ENCODE measurements at places on chromosomes 5 and 9.

DNA sequence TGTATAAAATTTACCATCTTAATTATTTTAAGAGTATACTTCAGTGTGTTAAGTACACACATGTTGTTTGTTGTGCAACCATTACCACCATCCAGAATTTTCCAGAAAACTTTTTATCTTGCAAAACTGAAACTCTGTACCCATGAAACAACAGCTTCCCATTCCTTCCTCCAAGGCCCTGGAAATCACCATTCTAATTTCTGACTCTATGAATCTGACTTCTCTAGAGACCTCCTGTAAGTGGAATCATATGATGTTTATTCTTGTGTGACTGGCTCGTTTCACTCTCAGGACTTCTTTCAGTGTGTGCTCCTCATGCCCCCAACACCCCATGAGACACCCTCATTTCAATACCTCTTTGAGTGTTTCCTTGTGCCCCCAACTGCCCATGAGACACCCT lies 60.4 kb upstream of the COL15A1 start:
- DNase-seq: no peak

DNA sequence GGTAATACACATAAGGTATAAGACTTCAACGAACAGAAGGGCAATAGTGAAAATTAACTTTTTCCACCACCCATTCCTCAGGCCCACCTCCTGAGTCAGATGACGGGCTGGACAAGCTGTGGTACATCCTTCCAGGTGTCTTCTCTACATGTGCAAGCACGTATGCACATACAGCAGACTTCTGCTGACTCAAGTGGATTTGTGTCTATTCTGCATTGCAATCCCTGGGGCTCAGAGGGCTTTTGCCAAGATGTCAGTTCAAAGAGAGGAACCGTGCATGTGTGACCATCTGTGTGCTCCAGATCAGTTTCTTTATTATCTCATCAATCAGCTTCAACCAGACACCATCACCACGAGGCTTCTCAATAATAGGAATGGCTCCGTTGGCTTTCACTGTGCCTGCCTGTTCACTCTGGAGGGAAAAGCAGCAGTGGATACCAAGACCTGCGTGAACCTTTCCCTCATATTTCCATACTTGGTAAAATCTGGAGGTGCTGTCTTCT lies 288.4 kb downstream of the MTRR start:
- no peak for DNase-seq

- DNase-seq: no peak
Measured at GRCh38 chr5:132474881-132475496, 15.6 kb downstream of the IRF1 start.

DNA sequence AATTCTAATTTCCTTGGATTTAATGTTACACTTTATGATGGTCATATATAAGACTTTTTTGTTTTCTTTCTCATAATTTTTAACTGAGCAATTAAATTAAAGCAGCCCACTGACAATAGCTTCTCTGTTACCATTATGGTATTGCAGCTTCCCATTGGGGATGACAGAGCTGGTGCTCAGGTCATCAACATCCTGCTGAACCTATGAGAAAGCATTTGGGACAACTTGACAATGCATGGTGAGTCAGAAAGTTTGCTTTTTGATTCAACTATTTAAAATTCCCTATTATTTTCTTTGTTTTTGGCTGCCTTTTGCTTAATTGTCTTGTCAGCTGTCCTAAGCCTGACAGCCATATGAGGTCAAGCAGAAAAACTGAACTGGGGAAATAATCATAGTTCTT lies 487.4 kb upstream of the RIOK2 start:
- DNase-seq: no peak

- no peak for DNase-seq
Measured at GRCh38 chr5:119537704-119538103, 85.4 kb downstream of the HSD17B4 start.

DNA sequence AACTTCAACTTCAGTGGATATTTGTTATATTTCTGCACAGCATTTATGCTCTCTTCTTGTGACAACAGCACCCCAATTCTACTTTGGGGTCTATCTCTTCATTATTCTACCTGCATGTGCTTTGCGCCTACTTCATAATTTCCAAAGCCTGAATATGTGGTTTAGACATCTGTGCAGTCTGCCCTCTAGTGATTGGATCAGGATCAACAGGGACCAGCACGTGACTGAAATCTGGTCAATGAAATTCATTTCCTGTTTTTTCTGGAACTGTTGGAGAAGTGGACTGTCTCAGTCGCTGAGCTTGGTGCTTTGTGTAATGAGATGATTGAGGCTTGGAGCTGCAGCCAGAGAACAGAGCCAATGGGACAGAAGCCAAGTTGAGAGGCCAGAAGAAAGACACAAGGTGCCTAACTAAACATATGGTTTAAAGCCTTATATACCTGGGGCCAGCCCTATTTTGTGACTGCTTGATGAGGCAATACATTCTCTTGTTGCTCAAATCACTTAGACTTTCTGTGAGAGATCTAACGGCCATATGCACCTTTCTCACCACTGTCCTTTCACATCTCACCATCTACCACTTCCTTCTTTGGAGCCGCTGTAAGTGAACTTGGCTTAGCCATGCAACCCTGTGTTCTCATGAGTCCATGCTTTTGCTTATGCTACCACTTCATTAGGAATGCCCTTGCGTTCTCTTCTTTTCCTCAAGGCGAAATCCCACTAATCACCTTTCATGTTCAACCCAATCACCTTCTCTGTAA lies 68.8 kb upstream of the PPP2R2B start:
- no peak for DNase-seq

GRCh38 chr5:112367400-112367799 lies 51.7 kb downstream of the EPB41L4A start:
- no peak for DNase-seq

DNA sequence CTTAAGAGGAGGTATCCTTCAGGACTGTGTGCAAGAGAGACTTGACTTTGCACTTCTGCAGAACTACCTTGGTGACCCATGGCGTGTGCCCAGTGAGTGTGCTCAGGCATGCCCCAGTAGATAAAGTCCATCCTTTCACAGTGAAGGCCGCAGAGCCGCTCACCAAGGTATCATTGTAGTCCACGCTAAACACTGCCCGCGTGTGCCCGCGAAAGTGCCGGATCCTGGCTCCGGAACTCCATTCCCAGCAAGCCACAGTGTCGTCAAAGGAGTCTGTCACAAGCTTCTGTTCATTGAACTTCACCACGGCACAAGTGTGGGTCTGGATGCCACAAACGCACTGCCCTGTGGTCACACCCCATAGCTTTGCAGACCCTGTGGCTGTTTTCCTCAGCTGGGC lies 3.3 kb upstream of the GRM6 start:
- DNase-seq: no peak

Data from left ventricle myocardium superior (tissue), 1 donor.